A673 (cell line): ENCODE measurements at places on chromosomes 3 and 15.
A peak's percentile ranks its signal among the peaks of the same experiment; 100 is the strongest.

DNA sequence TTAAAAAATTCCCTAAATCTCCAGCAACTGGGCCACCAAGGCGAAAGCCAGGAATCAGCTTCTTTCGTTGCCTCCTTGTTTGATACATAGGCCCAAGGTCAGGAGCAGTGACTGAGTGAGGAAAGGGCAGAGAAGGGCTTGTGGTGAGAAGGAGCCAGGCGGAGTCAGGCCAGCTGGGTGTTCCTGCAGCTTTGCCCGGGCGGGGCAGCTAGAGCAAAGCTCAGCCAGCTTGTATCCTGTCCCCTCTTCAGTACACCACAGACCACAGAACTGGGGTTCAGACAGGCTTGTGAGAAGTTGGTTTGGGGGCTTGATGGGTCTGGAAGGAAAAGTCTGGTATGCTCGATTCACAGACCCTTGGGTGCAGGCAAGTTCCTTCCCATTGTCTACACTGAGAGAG lies 52.6 kb downstream of the CCK start:
- DNase-seq: no peak

GRCh38 chr3:120780977-120781376 lies 38.4 kb downstream of the GTF2E1 start:
- no peak for DNase-seq

DNA sequence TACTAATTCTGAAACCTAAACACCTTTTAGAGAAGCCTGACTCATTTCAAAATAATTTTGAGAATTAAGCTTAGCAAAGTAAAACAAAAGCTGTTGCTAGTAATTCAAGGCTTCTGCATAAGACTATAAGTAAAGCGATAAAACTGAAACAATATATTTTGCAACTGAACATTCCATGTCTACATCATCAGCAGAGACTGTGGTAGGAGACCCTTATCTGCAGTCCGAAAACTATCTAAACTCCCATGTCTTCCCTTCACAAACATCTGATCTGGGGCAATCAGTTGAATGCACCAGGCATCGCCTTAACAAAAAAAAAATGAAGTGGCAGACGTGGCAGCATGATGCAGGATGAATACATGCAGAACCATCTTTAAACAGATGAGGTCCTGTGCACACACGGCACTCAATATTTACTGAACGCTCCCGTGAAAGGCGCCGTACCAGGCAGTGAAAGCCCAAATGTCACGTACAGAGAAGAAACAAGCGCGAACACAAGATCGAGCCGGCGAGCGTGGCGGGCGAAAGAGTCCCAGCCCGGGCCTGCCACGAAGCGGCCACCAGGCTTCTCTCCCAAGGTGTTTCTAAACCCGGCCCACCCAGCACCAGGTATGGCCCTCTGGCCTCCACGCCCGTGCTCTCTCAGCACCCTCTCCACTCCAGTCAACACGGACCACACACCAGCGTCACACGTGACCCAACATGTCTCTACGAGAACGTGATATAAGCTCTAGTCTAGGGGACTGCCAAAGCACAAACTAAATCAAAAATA lies 63.0 kb downstream of the CHSY1 start:
- no peak for DNase-seq

- peak; percentile 64 for DNase-seq
Measured at GRCh38 chr3:50320853-50321335, 1.7 kb downstream of the HYAL2 start.

DNA sequence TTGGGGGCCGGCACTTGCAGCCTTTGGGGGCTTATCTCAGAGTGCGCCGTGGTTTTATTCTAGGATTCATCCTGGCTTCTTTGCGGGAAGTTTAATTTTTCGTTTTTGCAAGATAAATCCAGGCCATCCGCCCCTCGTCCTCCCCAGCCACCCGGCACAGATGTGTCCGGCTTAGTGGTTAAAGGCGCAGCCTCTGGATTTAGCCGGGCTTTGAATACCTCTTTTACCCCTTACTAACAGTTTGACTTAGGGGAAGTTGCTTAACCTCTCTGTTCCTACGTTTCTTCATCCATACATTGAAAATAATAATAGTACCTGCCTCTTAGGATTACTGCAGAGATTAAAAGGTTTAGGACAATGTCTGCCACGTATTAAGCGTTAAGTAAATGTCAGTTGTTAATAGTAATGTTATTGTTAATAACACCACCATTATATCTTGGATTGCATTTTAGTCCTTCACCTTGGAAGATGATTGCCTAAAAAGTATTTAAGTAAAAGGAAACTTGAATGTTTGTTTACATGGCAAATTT lies 714 bp downstream of the ECT2 start:
- DNase-seq: peak; percentile 21

DNA sequence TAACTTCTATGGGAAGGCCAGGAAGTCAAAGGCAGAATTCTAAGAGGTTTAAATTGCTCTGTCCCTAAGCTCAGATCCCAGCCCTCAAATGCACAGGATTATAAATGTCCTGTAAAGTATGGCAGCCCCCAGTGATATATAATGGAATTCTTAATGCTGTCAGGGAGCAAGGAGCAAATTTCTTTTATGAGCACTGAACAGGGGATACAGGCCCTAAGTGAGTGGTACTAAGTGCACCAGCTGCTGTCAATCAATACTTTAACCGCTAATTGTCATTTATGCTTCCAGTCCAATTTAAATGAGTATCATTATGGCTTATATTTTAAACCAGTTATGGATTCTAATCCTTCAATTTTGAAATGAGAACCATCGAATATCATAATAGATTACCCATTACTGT lies 4.7 kb downstream of the SLC9A9 start:
- no peak for DNase-seq

DNA sequence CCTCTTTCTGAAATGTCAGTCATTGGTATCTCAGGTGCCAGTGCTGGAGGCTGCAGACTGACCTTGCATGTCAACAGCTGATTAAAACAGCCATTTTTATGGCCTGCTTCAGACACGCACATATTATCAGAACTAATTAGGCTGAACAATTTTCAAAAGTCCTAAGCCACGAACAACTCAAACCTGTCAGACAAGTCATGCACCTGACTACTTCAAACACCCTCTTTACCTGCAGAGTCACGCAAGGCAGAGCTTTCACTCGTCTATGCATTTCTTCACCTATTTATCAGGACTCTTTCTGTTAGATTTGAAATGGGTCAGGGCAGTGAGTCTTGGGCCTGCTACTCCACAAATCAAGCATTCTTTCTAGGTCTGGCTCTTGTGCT lies 26.7 kb downstream of the CLK3 start:
- no peak for DNase-seq

- no peak for DNase-seq
Measured at GRCh38 chr3:109480014-109480413, 142.7 kb upstream of the DPPA4 start.

- no peak for DNase-seq
Measured at GRCh38 chr3:18402239-18402799, 22.8 kb downstream of the SATB1 start.

GRCh38 chr3:82496890-82497560 lies 735.6 kb upstream of the GBE1 start:
- DNase-seq: peak; percentile 32

DNA sequence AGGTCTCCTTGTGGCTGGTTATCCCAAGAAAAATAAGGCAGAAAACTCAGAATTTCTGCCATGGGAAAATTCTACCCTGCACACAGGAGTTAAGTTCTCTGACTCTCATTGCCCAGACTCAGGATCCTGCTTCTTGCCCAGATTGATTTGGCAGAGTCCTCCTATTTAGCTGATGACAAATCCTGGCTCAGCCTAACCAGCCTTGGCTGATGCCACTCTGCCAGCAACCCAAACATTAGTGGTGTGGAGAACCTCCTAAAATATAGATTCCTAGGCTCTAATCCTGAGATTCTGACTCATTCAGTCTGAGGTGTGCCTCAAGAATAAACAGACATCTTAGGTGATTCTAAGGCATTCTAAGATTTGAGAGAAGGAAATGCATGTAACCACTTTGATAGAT lies 60.5 kb upstream of the ACTC1 start:
- DNase-seq: no peak

GRCh38 chr3:85337895-85338294 lies 379.1 kb downstream of the CADM2 start:
- DNase-seq: no peak

DNA sequence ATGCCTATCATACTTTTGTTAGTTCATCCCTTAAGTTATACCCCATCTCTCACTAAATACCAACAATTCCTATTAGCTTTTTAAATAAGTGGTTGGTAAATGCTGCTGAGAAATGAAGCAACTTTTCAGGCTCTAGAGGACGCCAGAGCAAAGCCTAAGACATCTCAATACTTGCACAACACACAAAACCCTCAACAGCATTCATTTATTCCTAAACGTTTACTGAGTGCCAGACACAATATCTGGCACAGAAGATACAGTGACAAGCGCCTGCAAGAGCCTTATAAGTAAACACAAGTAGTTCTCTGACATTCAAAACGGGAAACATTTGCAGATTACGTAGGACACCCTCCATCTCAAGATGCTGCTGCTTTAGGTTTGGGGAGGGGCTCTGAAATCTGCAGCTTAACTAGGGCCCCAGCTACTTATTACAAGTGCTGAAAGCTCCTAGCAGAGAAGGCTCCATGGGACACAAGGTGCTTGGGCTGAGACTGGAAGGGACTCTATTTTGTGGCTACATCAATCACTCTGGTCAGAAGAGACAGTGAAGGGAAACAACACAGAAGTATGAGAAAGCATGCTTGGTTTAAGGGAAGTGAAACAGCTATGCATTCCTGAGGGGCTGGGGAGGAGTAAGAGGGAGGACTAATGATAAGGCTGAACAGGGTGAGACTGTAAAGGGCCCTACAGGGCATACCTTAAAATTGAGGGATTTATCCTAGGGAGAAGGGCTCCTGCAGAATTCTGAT lies 311.3 kb downstream of the PLCL2 start:
- peak; percentile 10 for DNase-seq
